ENCODE measurements at places on chromosomes 2 and 18.

DNA sequence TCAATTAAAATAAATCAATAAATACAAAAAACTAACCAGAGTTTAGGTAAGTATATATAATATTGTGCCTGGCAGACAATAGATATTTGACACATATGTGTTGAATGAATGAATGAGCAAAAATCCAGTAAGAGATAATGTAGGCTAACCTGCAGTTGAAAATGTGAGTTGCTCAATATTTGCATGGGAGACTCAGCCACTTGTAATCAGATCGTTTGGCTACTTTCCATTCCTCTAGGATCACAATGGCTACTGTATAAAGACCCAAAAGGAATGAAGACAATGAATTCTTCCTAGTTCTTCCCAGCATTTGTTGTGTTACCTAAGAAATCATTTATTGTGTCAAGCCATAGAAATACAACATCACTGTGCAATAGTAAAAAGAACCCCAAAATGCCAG lies 25.3 kb downstream of the PIEZO2 start:
- no peak for DNase-seq

DNA sequence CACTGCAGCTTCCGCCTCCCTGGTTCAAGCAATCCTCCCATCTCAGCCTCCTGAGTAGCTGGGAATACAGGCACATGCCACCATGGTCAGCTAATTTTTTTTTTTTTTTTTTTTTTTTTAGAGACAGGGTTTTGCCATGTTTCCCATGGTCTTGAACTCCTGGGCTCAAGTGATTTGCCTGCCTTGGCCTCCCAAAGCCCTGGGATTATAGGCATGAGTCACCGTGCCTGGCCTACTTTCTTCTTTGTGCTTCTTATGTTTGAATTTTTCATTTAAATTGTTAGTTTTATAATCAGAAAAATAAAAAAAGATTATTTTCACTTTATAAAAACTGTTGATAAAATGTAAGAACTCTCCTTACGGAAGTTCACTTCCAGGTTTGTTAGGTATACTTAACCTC lies 101.5 kb upstream of the LPIN2 start:
- no peak for DNase-seq

DNA sequence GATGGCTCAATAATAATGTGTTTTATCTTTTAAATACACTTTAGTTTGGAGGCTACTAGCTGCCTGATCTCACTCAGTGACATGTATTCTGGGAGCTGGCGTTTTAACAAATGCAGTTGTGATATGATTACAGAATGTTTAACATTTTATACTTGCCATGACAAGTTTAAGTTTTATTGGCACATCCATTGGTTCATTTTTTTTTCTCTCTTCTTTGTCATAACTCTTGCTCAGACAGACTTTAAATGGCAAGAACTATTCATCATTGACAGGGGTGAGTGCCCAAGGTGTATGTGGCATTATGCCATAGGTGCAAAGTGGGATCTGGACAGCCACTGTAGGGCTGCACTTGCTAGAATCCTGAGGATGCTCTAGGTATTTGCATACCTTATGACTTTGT lies 72.1 kb upstream of the MYL1 start:
- DNase-seq: no peak

DNA sequence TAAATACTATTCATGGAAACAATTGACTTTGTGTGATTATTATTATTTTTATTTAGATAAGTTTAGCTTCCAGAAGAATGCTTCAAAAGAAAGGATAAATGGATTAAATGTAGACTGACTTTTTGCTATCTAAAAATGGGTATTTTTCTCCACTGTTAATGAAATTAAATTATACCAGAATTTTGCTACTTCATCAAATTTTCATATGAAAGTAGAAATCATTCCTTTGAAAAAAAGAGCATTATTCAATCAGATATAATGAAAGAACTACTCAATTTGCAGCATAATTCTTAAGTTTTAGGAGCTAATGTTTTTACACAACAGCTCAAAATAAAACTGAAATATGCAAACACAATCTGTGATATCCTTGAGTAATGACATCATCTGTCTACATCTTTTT lies 1424.6 kb downstream of the DPP10 start:
- DNase-seq: no peak

DNA sequence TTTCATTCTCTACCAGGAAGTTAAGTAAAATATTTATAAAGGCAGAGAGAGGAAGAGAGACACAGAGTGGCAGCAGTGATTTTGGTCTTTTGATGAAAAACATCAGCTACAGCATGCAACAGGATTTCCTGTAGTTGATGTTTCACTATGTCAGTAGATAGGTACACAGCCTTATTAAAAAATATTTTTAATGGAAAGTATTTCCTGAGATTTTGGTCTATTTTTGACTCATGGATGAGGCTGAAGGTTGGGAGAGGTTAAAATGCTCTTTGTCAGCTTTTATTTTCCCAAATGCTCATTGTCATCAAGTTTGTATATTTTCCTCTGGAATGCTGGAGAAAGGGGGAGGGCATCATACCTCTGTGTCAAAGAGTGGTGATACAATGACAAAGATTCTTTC lies 1112.5 kb downstream of the CBLN2 start:
- DNase-seq: no peak

DNA sequence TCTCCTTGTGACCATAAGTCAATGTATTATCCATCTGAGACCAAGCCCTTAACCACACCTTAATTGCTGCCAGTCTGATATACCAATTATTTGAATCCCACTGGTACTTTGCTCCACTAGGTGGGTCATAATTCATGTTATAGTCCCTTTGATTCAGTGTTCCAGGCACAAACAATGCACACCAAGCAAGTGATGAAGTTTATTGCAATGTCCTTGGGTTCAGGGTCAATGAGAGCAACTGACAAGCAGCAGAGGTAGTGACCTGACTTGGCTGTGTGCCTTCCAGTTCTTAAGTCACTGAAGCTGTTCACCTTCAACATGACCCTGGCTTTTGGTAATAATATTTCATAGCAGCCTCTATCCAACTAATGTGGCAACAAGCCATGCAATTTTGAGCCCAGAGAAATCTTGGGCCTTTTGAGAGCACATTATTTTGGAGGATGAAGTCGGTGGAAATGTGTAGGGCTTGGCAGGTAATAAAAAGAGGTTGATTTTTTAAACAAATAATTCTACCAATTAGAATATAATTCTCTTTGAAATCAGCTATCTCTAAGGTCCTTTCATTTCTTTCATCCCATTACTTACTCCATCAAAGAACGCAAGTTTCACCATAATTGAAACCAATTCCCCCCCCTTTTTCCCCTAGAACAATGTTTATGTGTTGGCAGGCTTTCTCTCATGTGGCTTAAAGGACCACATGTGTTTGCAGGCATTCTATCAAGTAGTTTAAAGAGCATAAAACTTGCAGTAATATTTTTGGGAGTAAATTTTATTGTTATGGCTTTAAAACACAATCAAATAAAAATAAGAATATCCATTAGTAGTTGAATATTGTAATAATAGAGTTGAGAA lies 3.1 kb upstream of the CPO start:
- no peak for DNase-seq

DNA sequence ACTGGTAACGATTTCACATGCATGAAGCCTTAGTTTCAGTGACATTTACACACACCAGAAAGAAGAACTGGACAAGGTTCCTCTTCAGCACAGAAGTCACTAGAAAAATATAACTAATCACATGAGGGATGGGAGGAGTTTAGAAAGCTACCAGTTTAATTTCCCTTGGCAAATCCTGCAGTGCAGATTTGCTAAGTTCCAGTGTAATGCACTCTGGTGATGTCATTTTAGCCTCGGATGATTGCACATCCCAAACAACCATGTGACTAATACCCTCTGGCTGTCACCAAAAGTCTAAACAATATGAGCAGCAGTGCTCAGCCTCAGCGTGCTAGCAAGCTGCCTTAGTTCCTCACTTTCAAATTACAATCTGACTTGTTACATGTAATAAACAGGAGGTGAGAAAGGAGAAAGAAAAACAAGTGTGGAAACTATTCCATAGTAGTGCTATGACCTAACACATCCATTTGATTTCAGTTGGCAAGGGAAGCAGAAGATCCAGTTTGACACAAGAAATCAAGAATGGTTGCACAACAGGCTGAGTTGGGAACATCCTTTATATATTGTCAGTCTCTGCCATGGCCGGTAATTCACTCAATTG lies 35.3 kb upstream of the PPP1CB start:
- no peak for DNase-seq

DNA sequence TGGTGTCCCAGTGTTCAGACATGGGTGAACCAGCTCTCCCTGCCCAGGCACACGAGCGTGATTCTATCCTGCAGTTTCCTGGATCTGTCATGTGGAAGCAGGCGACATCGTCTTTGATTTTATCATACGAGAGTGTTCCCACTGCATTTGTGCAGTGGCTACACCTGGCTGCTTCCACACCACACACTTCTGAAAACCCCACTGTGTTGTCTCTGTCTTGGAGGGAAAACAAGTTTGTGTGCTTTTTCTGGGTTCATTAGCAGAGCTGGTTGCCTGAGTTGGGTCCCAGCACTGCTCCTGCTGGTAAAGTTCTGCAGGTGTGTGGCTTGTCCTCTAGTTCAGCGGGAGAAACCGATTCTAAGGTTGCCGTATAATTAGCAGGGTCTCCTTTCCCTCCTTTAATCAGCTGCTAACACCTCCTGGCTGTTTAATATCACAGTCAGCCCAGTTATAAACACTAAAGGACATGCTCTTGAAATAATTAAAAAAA lies 58.5 kb upstream of the TWIST2 start:
- DNase-seq: no peak

- DNase-seq: no peak
Measured at GRCh38 chr2:78201064-78201575, 678.9 kb upstream of the LRRTM4 start.

Data from stimulated activated CD8-positive, alpha-beta memory T cell treated with anti-CD3 and anti-CD28 coated beads, Interleukin-2, amount 100 ng/mL, for 1 hour (primary cell).